ENCODE measurements at places on chromosomes 4 and X.

- DNase-seq = no peak
Observed at GRCh38 chr4:98626350-98626749, 32.1 kb downstream of the TSPAN5 start.

GRCh38 chr4:156754832-156755570 is 216.6 kb downstream of the PDGFC start:
- no peak for DNase-seq

DNA sequence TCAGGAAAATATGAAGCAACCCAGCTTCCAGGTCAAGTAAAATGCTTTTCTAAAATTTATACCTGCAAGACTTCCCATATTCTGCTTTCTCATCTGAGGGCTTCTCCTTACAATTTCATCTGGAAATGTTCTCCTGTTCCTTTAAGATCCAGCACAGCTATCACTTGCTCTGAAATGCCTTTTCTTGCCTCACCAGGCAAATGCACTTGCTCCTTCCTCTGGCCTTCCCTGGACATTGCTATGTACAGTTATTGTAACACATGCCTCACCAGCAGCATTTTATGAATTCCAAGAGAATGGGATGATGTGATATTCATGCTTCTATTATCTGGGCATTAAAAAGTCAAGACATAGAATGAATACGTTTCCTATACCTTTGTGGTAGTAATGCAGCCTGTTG is 842.1 kb upstream of the INTU start:
- no peak for DNase-seq

- DNase-seq = no peak
Observed at GRCh38 chr4:10672379-10672778, 12.2 kb downstream of the CLNK start.

- DNase-seq = no peak
Observed at GRCh38 chrX:139795196-139795595, 87.2 kb upstream of the MCF2 start.

GRCh38 chr4:100428051-100428450 is 89.8 kb downstream of the EMCN start:
- DNase-seq = peak; percentile 4

- peak; percentile 0 for DNase-seq
Observed at GRCh38 chrX:78199851-78200250, 60.4 kb upstream of the TAF9B start.

GRCh38 chrX:331151-331824 is 12.7 kb upstream of the GTPBP6 start:
- no peak for DNase-seq

DNA sequence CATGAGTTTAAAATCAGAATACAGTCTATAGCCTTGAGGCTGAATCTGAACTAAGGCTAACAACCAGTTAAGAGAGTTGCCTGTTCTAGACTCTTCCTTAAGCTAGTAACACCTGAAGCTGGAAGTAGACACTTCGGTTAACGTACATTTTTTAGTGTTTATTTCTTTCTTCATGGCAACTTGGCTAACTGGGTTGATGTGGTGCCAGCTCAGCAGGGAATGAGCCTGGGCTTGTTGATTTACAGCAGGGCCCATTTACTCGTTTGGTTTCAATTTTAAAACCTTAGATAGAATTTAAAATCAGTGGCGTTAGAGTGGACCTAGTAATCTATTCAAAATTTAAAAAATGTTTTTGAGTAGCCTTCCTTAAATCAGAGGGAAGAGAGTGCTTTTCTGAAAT is 137.6 kb upstream of the ESX1 start:
- no peak for DNase-seq

- DNase-seq = peak; percentile 48
Observed at GRCh38 chr4:81509822-81510221, 38.1 kb upstream of the RASGEF1B start.

DNA sequence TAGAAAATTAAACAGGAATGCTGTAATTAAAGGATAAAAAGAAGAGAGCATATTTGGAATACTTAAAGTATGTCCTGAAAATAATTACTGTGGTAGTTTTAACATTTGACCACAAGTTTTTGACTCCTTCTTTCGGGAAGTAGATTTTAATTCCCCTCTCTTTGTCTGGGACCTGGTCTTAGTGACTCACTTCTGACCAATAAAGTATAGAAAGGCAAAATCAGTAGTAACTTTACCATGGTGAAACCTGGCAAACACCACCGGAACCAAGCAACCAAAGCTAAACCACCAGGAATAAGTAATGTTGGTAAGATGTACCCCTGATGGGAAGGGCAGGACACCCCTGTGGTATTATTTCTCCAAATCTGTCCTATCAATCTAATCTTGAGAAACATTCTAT is 314.8 kb downstream of the PDHA2 start:
- DNase-seq = no peak

GRCh38 chr4:55609393-55609866 is 17.4 kb upstream of the PDCL2 start:
- no peak for DNase-seq

DNA sequence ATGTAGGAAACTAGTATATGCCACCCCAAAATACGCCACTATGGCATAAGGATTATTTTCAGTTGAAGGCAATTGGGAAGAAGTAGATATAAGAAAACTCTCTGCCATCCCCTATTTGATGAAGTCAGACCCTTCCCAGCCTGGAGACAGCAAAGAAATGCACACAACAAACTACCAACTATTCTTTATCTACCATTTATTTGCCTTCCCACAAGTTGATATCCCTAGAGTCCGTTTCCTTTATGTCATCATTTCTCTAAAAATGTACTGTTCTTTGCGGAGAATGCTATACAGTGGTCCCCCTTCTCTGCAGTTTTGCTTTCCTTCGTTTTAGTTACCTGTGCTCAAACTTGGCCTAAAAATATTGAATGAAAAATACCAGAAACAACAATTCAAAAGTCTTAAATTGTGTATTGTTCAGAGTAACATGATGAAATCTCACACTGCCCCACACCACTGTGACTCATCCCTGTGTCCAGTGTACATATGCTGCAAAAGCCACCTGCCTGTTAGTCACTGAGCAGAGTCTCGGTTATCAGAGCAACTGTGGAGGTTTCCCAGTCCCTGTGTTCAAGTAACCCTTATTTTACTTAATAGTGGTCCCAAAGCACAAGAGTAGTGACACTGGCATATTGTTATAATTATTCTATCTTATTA is 152.3 kb downstream of the WDFY3 start:
- peak; percentile 10 for DNase-seq

GRCh38 chrX:130770615-130771014 is 132.4 kb downstream of the ENOX2 start:
- no peak for DNase-seq

GRCh38 chr4:126661194-126661593 is 971.6 kb upstream of the INTU start:
- DNase-seq = no peak

- DNase-seq = no peak
Observed at GRCh38 chrX:150856101-150856500, 42.4 kb downstream of the CD99L2 start.

DNA sequence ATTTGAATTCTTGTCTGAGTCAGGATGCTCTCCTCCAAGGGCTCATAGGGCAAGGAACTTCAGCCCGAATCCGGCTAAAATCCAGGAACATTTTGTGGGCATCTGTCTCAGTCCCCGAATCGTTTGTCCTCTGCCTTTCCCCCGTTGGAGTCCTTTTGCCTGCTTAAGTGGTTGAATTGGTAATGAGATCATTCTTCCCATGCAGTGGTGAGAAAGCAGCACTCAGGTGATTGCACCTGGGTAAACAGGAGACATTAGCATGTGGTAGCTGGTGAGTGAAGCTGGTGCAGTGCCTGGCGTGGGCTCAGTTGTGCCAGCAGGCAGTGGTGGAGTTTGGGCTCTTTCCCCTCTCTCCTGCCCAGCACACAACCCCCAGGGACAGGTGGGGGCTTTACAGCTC is 61.9 kb upstream of the MTM1 start:
- DNase-seq = no peak

DNA sequence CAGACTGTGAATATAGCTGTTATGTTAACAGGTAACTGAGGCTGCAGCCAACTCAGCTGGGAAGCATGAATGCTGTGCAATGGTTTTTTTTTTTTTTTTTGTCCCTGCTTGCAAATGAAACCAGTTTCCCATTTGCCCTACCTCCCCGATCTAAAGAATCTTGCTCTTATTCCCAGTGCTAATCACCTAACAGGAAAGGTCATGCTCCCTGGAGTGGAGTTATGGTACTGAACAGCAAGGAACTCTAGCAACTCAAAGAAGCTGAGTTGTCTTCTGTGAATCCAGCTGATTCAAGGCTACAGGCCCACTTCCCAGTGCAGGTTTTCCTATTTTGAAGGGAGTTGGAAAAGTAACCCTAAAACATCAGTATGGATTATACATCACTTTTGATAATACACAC is 52.1 kb downstream of the HTR2C start:
- no peak for DNase-seq

- no peak for DNase-seq
Observed at GRCh38 chrX:10514891-10515290, 105.5 kb downstream of the MID1 start.

- no peak for DNase-seq
Observed at GRCh38 chr4:17491196-17491595, 20.7 kb downstream of the QDPR start.

- no peak for DNase-seq
Observed at GRCh38 chr4:157265281-157265680, 44.8 kb downstream of the GRIA2 start.

DNA sequence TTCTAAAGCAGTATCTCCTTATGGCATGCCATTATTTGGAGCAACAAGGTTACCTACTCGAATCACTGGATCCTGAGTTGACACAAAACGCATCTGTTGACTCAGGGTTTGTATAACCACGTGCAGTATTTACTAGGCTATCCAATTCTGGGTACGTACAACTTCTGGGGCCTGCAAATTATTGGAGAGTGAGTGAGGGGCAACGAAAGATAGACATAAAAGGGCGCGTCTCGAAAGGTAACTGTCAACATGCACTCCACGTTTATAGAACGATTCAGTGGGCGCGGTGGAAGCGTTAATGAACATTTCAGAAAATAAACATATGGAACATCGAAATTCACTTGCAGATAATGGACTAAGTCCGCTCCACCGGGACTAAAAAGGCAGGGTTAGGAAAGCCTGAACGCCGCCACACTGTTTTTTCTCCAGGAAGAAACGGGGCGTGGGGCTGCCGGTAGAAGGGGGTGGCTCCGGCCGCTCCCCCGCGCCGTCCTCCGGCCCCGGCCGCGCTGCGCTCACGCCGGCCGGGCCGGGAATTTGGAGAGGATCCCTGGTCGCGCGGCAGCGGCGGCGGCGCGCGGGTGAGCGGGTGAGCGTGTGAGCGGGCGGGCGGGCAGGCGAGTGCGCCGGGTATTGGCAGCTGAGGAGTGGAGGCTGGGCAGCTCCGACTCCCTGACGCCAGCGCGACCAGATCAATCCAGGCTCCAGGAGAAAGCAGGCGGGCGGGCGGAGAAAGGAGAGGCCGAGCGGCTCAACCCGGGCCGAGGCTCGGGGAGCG is at the start of gene SMAD1:
SMAD1 (plus strand) TSS at position 690 of the 778 bp plus-strand sequence. CDS start 32,761 bp downstream, outside the sequence.
- peak; percentile 25 for DNase-seq

GRCh38 chr4:66766557-66766956 is 778.7 kb downstream of the CENPC start:
- no peak for DNase-seq

DNA sequence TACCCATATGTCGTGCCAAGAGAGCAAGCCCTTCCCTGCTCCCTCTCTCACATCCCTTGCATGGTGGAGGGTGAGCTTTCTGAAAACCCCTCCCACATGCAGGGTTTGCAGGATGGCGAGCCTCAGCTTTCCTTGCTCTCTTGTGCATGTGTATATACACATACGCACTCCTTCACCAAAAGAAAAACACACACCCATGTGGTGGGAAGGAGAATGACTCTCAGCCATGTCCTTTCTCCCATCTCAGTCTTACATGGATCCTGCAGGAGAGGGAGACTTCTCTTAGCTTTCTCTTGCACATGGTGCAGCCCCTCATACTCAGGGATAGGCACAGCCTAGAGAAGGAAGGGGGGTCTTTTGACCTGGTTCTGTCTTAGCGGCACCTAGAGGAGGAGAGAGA is 81.1 kb downstream of the CLCN5 start:
- DNase-seq = no peak

GRCh38 chr4:78749972-78750727 is 26.0 kb upstream of the BMP2K start:
- DNase-seq = peak; percentile 78

DNA sequence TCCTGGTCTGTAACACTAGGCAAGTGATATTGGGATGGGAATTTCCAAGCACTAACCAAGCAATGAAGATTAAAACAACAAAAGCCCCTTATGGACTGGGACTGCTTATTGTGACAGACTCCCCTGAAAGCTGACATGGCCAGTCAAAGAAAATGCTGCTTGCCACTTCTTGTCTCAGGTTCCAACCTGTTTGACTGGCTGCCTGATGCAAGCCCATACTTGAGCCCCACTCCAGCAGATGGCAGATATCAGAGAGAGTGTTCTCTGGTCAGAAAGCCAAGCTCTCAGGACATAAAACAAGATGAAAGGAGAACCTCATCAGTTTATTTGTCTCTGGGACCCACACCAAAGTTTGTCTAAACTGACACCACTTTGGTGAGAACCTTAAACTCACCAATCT is 15.5 kb upstream of the IGBP1 start:
- DNase-seq = no peak

GRCh38 chr4:85369703-85370380 is 105.1 kb upstream of the ARHGAP24 start:
- no peak for DNase-seq

DNA sequence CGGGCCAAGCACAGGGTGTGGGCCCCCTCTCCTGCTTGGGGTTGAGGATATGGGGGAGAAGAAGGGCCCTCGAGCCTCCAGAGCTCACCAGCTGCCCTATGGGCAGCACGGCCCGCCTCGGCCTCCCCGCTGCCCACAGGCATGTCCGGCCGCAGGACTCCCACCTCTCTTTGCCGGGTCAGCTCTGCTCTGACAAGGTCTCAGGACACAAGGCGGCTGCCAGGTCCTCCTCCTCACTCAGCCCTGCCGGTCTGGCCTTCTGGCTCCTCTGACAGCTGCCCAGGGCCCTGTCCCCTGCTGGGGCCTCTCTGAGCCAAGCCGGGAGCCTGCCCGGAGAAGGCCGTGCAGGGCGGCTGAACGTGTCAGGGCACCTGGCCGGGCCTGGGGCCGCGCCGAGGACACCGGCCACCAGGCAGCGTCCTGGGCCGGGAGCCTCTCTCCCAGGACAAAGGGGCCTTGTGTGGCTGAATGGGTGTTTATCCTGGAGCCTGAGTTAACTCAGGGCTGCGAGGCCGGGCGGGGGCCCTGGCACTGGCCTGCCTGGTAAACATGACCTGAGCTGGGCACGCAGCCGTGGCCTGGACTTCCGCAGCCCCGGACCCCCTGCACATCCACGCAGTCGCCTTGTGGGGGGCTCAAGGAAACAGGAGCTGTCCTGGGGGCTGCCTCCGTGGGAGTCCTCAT is 25.7 kb downstream of the TACC3 start:
- no peak for DNase-seq

DNA sequence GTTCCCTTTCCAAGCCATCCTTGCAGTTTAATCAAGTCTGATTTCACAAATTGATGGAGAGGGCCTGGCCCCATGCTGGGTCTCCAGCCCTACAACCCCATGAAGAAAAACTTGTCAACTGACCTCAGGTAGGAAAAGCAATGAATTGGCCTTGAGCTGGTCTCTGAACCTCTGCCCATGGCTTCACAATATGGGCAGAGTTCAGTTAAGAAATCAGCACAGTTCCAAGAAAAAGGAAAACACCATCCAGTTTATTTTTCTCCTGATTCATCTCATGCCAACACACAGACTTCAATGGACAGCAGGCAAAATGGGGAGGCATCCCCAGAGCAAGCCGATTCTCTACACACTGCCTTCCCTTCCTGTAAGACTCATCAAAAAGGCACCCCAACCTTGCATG is 3.3 kb downstream of the RIPPLY1 start:
- DNase-seq = no peak

All from CD14-positive monocyte (primary cell).